NCI-H460 (cell line): ENCODE measurements at places on chromosomes 7 and 10. TPM values are rescaled to one million over a fixed set of nuclear protein-coding genes. Genes with fewer than 3 reads are reported as not detected.

WNT2 gene
- total RNA-seq, result not detected in 2 replicates

AOC1 gene
- total RNA-seq, result not detected in 2 replicates

VGF gene
- 11.6 and 15.4 TPM in 2 replicates for total RNA-seq

CTAGE15 gene
- total RNA-seq, result not detected in 2 replicates

TDRD1 gene
- not detected in 2 replicates for total RNA-seq
